Neural crest cell (in vitro differentiated cells): ENCODE measurements at places on chromosomes 5 and 9. TPM values are rescaled to one million over a fixed set of nuclear protein-coding genes. Genes with fewer than 3 reads are reported as not detected.

CCDC187 gene
- total RNA-seq, result 0.07 TPM in 1 of 2 replicates, not detected in the other

TMC1 gene
- total RNA-seq, result 0.33 and 0.36 TPM in 2 replicates

GRAMD2B gene
- 7.1 and 7.9 TPM in 2 replicates for total RNA-seq

PTGES gene
- 1.1 and 1.2 TPM in 2 replicates for total RNA-seq

RHOBTB3 gene
- 62.6 and 66.9 TPM in 2 replicates for total RNA-seq

FAM81B gene
- not detected in 2 replicates for total RNA-seq

PTGER4 gene
- total RNA-seq, result not detected in 2 replicates

GPR151 gene
- total RNA-seq, result not detected in 2 replicates

C5orf58 gene
- not detected in 2 replicates for total RNA-seq

PDE8B gene
- total RNA-seq, result 0.44 and 1.1 TPM in 2 replicates

TLE1 gene
- 40.5 and 42.5 TPM in 2 replicates for total RNA-seq

SPOCK1 gene
- total RNA-seq, result 75.6 and 89.7 TPM in 2 replicates

ARHGEF37 gene
- total RNA-seq, result 1.9 and 2.3 TPM in 2 replicates

HAPLN1 gene
- total RNA-seq, result 0.75 and 1.4 TPM in 2 replicates

DNA sequence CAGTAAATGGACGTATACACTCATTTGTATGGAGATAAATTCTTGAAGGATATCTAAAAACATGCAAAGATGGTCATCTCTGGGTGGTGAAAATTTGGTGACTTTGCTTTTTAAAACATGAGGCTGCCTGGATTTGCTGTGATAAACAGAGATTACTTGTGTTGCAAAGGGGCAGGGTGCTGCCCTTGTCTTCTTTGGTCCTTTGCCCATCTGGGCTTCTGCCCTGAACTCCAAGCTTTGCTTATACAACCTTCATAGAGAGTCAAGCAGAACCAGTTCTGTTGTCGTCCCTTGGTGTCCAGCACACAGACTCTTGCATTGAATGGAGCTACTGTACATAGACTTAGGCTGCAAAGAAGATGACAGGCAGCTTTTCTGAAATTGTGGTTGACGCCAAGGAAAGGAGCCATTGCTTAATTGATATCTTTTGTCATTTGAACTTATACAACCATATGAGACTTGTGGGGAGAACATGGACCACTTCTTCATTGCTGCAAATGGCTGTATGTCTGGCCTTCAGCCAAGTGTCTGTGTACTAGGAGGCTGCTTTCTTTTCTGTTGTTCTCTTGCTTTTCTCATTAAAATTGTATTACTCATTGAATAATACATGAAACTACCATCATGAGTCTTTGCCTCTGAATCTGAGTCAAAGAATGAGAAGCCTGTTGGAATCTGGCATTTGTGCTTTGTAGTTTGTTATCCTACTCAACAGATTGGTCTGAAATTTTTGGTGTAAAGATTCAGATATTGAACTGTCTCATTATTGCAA, 152.5 kb downstream of the DMRT2 start:
- DNase-seq, result no peak

DNA sequence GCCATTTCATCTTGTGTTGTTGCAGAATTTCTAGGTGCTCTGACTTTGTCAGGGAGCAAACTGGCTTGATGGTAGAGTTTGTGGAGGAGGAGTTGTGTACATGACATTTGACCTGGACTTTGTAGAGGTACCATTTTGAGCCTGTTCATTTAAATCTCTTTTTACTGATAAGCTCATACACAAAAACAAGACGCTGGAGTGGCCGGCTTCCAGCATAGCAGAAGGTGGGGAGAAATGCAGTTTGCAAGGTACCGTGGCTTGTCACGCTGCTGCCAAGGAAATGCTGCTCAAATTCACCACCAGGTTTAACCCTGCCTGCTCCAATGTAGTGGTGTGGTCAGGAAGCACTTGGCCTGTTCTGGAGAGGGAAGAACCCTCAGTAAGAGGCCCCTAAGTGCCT, 18.9 kb upstream of the IQGAP2 start:
- DNase-seq, result no peak

- DNase-seq, result no peak
Observed at GRCh38 chr9:27499451-27499850, 24.6 kb upstream of the IFNK start.

GRCh38 chr5:35857606-35858205, 1.0 kb downstream of the IL7R start:
- no peak for DNase-seq

- no peak for DNase-seq
Observed at GRCh38 chr5:93673316-93673954, 68.0 kb downstream of the POU5F2 start.

GRCh38 chr9:6354072-6354686, 26.0 kb downstream of the TPD52L3 start:
- DNase-seq, result peak; percentile 11

- DNase-seq, result no peak
Observed at GRCh38 chr5:54581831-54582548, 64.4 kb downstream of the SNX18 start.

DNA sequence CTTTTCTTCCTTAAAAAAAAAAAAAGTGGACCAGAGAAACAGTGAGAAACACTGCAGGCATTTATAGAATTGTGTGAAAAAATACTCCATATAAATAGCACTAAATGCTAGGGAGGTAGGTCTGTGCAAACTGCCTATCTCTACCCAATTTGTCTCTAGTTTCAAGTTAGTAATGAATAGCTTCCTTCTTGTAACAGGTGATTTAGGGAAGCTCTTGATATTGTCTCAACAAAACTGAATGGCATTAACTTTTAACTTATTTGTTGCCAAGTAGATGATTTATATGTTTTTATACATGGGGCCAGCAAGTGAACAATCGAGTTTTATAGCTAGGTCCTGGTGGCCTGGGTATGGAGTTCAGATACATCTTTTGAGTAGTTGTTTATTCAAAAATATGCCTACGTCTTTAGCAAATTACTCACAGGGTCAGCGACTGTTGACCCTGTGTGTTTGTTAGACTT, 283.6 kb downstream of the NR3C1 start:
- DNase-seq, result no peak

GRCh38 chr9:35611230-35611797, 6.3 kb downstream of the TESK1 start:
- DNase-seq, result peak; percentile 27

GRCh38 chr9:115229496-115229895, 111.5 kb upstream of the TNC start:
- DNase-seq, result no peak

DNA sequence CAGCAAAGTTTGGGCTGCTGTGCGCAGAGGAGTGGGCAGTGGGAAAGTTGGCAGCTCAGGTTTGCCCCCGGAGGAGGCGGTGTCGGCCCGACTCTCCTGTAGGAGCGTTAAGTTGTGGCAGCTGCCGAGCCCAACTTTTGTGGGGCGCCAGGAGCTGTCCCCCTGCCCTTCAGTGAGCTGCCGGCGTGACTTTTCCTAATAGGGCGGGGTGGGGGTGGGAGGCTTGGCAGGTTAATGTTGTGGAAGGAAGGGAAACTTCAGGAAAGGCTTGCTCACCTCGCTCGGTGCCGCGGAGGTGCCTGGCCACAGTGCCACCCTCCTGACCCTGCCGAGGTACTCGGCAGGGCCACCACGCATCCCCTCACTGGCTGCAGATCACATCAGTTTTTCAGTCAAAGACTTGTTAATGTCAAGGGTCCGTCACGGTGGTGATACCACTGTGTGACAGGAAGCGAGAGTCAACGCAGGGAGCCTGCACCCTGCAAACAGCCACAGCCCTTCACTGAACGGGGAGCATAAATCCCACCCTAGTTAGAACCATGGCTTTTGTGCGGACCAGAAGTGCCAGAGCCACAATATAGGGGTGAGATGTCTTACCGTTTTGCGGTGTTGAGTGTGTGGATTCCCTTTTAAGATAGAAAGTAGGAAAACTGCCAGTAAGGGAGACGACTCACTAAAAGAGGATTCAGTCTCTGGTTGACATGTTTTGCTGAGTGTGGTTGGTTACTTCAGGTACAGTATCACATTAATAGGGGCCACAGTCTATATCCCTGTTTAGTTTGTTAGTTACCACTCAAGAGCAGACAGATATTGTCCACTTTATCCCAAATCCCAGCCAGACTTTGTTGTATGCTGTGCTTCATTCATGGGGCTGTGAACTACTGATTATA, 796 bp downstream of the LNPEP start:
- peak; percentile 3 for DNase-seq

DNA sequence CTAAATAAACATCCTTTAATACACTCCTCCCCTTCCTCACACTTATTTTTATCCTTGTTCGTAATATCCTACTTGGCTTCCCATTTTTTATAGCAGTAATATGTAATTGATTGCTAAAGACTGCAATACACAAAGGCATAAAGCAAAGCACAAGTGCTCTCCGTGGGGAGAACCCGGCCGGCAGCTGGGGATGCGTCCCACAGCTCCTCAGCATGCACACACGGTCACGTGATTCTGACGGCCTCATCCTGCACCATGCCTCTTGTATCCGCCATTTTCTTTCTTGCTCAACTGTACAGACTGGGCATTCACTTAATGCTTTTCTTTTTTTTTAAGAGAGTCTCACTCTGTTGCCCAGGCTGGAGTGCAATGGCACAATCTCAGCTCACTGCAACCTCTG, 2.8 kb downstream of the BRD3OS start:
- DNase-seq, result no peak

- no peak for DNase-seq
Observed at GRCh38 chr5:26948921-26949320, 89.5 kb downstream of the CDH9 start.

DNA sequence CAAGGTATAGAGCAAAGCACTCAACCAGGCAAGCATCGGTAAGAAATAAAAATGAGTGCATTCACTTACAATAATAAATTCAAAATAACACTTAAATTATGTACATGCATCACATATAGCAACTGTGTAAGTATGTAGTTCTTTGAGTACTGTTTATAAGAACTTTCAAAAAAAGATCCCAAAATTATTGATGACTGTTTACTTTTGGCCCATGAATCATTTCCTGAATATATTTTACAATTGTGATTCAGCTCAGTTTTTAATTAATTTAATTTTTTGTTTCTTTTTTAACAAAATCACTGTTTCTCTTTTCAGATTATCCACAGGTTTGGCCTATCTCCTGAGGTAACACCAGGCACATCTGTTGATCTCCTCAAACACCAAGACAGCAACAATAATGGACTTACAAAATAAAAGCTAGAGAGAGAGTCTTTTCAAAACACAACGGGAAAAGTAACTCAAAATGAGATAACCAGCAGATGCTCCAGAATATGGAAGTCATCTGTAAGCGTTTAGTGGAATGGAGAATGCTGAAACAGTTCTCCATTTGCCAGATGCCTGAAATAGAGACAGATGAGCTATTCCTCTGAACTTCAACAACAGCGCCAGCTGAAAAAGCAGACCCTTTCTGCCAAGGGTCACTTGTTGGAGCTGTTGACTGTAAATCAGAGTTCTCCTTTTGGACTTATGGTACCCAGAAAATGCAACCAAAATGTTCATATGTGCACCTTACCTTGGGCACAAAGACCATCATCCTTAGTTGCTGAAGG, 348.6 kb upstream of the RGMB start:
- no peak for DNase-seq

DNA sequence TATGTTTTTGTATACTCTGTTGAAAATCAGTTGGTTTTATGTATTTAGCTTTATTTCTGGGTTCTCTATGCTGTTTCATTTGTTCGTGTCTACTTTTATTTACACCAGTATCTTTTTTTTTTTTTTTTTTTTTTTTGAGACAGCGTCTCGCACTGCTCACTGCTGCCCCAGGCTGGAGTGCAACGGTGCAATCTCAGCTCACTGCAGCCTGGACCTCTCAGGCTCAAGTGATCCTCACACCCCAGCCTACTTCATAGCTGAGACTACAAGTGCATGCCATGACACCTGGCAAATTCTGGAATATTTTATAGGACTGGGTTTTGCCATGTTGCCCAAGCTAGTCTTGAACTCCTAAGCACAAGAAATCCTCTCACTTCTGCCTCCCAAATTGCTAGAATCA, 869.4 kb upstream of the CDH6 start:
- DNase-seq, result no peak

GRCh38 chr5:131382407-131383395, 118.8 kb downstream of the CDC42SE2 start:
- no peak for DNase-seq

DNA sequence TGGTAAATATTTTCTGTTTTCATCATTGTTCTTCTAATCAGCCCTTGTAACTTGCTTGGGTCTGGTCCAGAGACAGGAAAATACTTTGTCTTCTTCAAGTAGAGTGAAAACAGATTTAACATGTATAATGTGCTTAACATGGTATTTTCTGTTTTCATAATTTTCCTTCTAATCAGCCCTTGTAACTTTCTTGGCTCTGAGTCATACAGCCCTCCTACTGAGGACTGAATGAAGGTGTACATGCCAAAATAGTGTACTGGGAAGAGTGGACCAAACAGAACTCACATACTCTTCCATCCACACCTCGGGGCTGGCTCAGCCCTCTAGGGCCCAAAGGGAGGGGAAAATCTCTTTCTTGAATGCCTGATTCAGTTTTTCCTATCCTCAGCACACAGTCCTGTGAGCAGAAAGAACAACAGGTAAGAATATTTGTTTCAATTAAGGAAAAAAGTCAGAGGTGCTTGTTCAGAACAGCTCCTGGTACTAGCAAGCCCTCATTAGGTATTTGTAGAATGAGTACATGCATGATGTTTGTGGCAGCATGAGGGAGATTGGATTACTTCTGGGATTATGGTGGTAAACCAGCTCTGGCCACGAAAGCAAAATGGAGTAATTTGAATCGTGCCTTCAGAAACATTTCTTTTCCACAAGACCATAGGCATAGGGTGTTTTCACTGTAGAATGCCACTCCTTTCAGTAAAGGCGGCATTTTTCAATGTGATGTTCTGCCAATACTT, 24.2 kb upstream of the MACIR start:
- DNase-seq, result no peak

GRCh38 chr9:11318946-11319345, 706.1 kb upstream of the PTPRD start:
- DNase-seq, result no peak

- DNase-seq, result no peak
Observed at GRCh38 chr5:122480146-122480545, 168.1 kb downstream of the SNCAIP start.

GRCh38 chr9:125959315-125959714, 212.1 kb downstream of the PBX3 start:
- DNase-seq, result no peak

- DNase-seq, result no peak
Observed at GRCh38 chr5:54307583-54307982, 2.8 kb downstream of the ARL15 start.

GRCh38 chr5:143119291-143119769, 284.2 kb downstream of the NR3C1 start:
- DNase-seq, result no peak

- DNase-seq, result no peak
Observed at GRCh38 chr5:107388141-107388861, 282.4 kb downstream of the EFNA5 start.

DNA sequence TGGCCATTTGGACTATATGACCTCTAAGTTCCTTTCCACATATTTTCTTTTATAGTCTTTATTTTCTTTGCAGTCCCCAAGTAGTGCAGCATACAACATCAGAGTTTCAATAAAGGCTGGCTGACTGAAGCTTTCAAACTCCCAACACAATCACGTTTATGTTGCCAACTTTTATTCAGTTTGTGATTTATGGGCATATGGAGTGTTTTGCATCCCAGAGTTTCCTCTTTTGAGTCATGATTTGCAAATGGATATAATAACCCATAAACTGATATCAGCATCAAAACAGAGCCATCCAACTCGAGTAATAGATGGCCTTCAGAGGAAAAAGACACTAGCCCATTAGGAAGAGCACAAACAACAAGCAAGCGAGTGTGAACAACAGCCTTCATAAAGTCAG, 414.0 kb downstream of the ELAVL2 start:
- DNase-seq, result no peak

- DNase-seq, result no peak
Observed at GRCh38 chr5:67814569-67815311, 400.8 kb upstream of the PIK3R1 start.

GRCh38 chr9:85858056-85858750, 82.7 kb upstream of the NAA35 start:
- DNase-seq, result no peak
